Hematopoietic multipotent progenitor cell treated with erythropoietin and hydrocortisone succinate and interleukin-3 and kit ligand, for 6 days (in vitro differentiated cells): ENCODE measurements at places on chromosomes 12 and 14.

DNA sequence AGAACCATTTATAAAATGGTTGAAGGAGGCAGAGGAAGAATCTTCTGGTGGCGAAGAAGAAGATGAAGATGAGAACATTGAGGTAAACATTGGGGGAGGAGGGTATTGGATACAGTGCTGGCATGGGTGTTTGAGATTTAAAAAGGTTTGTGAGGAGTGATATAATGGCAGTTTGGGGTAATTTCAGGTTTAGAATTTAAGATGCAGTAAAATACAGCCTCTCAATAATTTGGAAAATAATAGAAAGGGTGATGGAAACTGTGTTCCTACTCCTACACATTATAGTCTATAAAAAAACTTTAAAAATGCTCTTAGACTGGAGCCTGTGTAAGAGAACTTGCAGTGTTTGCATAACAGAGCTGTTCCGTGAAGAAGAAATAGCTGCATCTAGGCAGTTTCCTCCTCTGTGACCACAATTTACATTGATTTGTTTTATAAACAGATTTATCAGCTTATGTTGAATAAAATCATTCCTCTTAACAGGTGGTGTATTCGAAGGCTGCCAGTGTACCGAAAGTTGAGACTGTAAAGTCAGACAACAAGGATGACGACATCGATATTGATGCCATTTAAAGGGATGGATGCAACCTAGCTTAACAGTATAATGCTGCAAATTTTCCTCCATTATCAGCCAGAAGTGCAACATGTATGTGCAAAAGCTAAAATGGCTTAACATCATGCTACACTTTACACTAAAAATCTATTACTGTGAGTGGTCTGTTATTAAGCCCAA is 6.6 kb downstream of the EIF5 start:
- no peak for DNase-seq

- no peak for DNase-seq
Observed at GRCh38 chr12:120659151-120659525, 18.7 kb downstream of the CABP1 start.

DNA sequence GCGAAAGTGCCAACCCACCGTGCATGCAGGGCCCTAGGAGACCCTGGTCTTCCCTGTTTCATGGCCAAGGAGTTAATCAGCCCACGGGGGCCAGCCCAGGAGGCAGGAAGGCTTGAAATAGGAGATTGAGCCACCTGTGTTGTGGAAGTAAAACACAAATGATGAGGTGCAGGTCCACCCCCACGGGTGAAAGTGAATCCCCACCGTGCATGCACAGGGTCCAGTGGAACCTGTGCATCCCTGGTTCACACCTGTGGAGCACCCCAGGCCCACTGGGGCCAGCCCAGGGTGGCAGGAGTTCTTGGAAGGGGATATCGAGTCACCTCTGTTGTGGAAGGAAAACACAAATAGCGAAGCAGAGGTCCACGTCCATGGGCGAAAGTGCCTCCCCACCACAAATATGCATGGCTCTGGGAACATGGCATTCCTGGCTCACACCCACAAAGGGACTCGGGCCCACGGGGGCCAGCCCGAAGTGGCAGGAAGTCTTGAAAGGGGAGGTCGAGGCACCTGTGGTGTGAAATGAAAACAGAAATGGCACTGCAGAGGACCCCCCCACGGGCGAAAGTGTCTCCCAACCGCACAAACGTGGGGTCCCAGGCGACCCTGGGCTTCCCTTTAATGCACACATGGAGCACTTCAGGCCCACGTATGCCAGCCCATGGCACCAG is 381.5 kb downstream of the ALG10 start:
- no peak for DNase-seq

DNA sequence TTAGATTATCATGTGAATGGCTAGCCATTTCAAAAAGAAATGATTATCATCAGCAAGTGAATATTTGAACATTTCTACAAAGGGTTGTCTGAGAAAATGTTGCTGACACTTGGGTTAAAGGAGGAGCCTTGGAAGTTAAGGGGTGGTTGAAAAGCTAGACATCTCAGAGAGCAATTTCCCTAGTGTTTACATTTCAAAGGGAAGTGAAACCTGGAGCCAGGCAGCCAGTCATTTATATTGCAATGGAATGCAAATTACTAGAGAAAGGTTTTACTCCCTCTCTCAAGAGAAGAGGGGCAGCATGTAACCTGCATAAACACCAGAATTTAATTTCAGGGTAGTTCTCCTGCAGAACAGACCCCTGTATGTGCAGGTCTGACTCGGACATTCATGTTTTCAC is 279.0 kb downstream of the SLC16A7 start:
- no peak for DNase-seq

GRCh38 chr12:21831791-21832344 is 57.4 kb upstream of the KCNJ8 start:
- DNase-seq = no peak

- no peak for DNase-seq
Observed at GRCh38 chr12:26317942-26318575, 122.7 kb downstream of the SSPN start.

- DNase-seq = peak; percentile 23
Observed at GRCh38 chr12:107435520-107435919, 250.1 kb upstream of the PWP1 start.

GRCh38 chr14:89340200-89341181 is 76.5 kb downstream of the FOXN3 start:
- DNase-seq = peak; percentile 33

GRCh38 chr12:105993766-105994555 is 144.8 kb downstream of the NUAK1 start:
- no peak for DNase-seq

- peak; percentile 64 for DNase-seq
Observed at GRCh38 chr14:59254146-59254910, 65.9 kb downstream of the DAAM1 start.

DNA sequence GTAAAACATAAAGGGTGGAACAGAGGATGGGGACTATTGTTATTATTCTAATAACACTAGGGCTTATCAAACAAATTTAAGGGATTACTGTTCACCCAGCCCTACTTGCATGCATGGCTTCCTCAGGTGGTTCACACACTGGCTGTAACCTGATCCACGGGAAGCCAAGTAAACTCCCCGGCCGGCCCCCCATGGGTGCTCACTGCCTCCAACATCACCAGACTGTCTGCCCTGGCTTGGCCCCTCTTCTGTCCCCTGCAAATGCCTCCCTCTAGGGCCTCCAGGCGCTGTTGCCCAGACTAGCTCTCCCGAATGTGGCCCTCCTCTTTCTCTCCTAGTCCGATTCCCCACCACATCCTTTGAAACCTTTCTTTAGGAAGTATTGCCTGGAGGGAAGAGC is 18.6 kb downstream of the FAIM2 start:
- no peak for DNase-seq

- no peak for DNase-seq
Observed at GRCh38 chr12:131564845-131565244, 146.0 kb upstream of the SFSWAP start.

- no peak for DNase-seq
Observed at GRCh38 chr12:73991138-73991537, 546.5 kb upstream of the ATXN7L3B start.

DNA sequence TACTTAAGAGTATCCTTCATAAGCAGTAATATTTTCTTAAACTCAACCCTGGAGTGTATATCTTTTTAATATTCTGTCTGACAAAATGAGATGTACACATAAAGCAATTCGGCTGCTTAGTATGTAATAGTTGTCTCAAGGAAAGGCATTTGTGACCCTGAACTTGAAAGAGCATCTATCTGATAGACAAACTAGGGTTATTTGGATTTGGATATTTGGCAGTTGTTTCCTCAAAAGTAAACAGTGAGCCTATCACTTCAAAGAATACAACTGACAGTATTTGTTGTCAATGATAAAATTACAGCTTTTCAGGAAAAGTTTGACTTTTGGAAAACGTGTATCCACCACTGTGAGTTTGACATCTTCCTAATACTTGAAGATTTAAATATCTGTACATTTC is 123.4 kb downstream of the TGFB3 start:
- DNase-seq = no peak

DNA sequence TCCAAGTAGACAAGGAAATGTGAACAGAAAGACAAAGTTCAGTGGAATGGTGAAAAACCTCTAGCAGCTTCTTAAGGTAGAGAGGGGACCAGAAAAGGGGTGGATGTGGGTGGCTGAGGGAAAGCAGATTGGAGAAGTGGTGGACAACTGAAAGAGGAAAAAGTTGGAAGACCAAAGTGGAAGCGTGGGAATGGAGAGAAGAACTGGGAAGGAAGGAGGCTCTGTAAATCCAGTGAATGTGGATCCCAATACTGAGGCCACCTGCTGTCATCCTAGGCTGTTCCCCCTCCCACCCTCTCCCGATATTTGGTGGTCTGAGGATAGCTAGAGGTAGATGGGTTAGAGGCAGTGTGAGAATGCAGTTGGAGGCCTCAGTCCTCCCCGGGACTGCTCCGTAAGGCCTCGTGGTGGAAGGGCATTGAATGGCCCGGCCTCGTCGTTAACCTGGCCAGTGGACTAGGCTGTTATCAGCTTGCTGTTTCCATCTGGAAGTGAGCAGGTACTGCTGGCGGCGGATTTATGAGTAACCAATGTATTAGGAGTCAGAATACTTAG is 822 bp upstream of the POU6F1 start:
- peak; percentile 55 for DNase-seq

DNA sequence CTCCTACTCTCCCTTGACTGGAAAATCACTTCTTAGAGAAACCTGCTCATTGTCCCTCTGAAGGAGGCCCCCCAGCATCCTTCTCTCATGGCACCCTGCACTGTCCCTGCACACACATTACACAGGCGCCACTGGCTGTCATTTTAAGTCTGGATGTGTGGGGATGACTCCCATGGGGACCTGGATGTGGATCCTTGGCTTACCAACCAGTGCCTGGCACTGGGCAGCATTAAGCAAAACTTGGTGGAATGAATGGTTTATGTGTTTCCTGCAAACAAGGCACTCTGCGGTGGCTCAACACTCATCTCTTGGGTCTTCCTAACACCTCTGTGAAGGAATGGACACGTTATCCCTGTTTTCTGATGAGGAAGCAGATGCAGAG is 162.4 kb downstream of the RBM19 start:
- DNase-seq = no peak

GRCh38 chr14:97350894-97351731 is 553.9 kb downstream of the VRK1 start:
- DNase-seq = no peak

GRCh38 chr14:73227812-73228781 is 9.2 kb upstream of the PAPLN start:
- no peak for DNase-seq

DNA sequence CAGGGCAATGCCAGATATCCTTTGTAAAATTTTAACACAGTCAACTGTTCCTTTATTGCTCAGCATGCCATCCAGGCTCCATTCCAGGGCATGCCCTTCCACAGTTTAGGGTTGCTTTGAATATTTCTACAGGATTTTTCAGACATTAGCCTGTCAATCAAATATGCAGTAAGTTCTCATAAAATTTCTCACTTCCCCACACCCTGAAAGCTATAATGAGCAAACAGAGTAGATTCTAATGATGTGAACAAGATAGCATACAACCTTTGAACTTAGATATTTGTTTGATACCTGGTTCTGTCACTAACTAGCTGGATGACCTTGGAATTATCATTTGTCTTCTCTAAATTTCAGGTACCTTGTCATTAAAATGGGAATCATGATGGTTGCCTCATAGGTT is 251.2 kb downstream of the SYT1 start:
- DNase-seq = no peak

DNA sequence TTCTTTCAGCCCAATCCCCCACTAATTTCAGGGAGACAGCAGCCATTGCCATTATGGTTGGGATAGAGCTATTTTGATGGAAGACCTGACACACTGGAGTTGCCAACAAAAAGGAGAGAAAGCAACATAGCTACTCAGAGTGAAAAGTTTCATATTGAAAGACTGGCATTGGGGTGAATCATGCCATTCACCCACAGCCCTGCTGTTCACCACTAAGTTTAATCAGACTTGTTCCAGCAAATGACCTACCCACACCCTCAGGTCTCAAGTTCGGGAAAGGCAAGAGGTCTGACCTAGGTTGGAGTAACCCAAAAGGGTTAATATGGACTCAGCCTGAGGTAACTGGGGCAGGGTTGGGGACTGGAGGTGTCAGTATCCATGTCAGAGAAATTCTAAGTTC is 169.2 kb downstream of the PAWR start:
- DNase-seq = no peak

DNA sequence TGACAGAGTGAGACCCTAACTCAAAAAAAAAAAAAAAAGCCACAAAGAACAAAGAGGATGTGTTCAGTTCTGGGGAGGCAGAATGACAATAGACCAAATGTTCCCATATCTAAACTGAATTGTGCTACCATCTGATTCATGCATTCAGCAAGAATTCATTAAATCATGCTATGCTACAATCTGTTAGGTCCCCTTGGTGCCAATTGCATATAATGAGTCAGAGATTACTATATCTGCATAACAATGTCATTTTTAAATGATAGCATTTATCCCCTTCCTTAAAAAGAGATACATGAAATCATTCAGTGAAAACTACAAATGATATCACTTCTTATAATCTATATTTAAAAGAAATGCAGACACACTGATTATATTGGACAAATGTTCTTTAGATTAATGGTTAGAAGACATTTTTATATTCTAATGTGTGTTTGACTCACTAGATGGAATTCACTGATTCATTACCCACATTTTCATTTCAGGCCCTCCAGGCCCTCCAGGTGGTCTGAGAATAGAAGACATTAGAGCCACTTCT is 207.6 kb upstream of the PDZRN4 start:
- no peak for DNase-seq

DNA sequence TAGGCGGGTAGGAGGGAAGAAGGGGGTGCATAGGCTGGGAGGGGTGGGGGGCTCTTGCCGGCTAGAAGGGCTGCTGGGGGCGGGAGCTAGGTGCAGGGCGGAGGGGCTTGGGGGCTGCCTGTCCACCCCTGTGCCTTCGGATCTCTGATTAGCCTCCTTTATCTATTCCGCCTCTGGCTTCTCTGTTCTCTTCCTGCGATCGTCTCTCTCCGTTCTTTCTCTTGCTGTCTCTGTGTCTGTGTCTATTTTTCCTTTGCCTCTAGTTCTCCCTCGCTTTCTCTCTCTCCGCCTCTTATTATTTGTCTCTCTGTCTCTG is 166.7 kb upstream of the LHX5 start:
- no peak for DNase-seq
